M059J (cell line): ENCODE measurements at places on chromosomes 3 and 15.
A peak's percentile ranks its signal among the peaks of the same experiment; 100 is the strongest.

DNA sequence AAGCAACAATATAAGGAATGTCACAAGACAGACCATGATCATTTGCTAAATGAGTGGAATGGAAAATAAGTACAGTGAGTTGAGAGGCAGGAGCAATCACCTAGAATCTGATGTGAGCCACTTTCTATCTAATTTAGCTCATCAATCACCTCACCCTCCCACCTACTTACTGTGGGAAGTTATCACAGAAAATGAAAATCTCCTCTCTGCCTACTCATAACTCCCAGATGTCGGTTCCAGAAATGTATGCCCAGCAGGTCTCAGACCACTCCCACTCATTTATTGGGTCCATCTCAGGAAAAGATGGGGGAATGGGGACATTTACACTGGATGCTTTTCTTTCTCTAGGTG, 270.9 kb downstream of the FHIT start:
- no peak for DNase-seq

- DNase-seq, result peak; percentile 95
Observed at GRCh38 chr3:99394831-99395778, 243.3 kb upstream of the COL8A1 start.

GRCh38 chr3:12461097-12461649, 23.1 kb upstream of the TSEN2 start:
- peak; percentile 72 for DNase-seq

- no peak for DNase-seq
Observed at GRCh38 chr15:47803767-47804166, 86.5 kb downstream of the SEMA6D start.

DNA sequence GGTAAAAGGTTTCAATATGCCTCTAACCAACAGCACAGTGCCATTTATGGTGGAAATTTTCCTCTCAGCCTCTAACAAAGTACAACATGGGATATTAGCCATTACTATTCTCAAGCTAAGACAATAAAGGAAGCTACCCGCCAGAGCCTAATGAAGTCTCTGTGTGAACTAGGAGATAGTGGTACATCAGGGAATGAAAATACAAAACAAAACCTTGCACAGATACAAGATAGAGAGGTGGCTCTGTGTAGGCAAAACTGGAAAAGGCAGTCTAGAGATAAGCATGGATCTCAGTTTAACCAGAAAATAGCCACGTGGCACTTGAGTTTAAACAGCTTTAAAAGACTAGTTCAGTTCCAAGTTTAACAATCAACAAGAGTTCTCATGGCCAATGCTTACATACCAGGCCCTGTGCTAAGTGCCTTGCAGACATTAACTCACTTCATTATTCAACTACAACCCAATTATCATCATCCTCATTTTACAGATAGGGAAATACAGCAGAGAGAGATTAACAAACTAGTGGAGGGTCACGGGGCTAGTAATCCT, 279.3 kb downstream of the IGSF11 start:
- no peak for DNase-seq

DNA sequence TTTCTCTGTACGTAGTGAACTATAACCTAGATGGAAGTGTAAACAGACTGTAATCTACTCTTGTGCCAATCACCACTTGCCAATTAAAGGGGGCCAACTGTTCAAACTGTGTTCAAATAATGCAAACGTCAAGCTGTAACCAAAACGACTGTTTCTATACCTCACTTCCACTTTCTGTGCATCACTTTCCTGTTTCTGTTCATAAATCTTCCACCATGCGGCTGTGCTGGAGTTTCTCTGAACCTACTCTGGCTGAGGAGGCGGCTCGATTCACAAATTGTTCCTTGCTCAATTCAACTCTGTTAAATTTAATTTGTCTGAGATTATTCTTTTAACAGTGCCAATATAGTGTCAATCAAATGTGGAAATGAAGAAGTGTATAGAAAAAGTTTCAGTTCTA, 206.7 kb upstream of the TBC1D5 start:
- no peak for DNase-seq

DNA sequence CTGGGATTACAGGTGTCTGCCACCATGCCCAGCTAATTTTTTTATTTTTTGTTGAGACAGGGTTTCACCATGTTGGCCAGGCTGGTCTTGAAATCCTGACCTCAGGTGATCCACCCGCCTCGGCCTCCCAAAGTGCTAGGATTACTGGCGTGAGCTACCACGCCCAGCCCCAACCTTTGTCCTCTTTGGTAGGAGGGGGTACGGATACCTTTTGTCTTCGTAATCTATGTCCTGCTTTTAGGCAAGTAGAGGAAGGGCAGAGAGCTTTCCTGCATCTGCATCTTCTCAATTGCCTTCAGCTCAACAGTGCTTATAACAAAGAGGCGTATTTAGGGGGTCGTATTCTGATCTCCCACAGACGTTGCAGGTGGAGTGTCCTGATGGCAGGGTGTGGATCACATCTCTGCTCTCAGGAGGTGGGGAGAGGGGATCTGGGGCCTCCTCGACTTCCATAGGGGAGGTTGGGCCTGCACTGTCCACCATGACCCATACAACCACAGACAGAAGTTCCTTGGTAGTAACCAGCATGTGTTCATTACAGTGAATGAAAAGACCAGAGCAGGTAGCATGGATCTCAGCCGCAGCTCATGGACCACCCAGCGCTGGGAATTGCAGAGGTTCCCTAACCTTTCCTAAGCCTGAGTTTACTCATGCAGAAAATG, 21.4 kb upstream of the KCTD6 start:
- DNase-seq, result no peak

GRCh38 chr3:160458151-160458550, 8.6 kb upstream of the TRIM59 start:
- no peak for DNase-seq

- no peak for DNase-seq
Observed at GRCh38 chr15:77525400-77525811, 104.7 kb downstream of the HMG20A start.

DNA sequence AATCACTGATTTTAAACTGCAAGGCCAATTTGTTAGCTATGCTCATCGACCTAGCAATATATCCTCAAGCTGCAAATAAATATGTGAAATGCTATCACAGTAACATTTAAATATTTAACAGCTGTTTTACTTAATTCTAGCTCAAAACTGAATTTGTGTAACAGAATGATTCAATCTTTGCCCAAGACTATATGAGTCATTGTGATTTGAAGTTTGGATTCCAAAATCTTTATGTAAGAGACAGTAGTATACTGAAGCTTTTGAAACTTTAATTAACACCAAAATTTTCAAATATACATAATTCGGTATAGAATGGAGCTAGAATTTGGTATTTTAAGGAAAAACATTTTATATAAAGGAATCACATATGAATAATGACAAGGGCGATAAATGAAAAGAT, 603.0 kb upstream of the ROBO2 start:
- no peak for DNase-seq

DNA sequence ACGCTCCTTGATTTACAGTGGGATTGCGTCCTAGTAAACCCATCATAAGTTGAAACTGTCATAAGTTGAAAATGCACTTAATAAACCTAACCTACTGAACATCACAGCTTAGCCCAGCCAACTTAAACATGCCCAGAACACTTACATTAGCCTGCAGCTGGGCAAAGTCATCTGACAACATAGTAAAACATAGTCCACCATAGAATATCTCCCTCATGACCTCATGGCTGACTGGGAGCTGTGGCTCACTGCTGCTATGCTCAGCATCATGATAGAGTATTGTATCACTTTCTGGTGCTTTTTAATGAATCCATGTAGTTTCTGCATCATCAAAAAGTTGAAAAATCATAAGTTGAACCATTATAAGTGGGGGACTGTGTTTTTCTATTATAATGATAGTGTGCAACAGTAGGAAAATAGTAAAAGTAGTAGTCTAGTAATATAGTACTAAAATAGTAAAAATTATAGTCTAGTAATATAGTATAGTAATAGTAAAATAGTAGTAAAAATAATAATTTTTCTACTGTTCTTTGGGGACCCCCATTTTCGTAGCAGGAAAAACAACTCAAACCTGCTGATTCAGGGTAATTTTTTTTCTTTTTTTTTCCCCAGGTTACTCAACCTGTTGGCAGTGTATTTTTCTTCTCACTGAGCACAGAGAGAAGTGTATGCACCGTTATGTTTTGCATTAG, 233.5 kb downstream of the MYRIP start:
- DNase-seq, result no peak

GRCh38 chr3:188595890-188596376, 442.0 kb downstream of the LPP start:
- DNase-seq, result peak; percentile 87

GRCh38 chr3:97711654-97712053, 52.9 kb upstream of the ARL6 start:
- DNase-seq, result no peak

- DNase-seq, result no peak
Observed at GRCh38 chr3:186374376-186374775, 12.3 kb upstream of the DGKG start.

GRCh38 chr3:73144276-73144675, 82.8 kb downstream of the EBLN2 start:
- no peak for DNase-seq

DNA sequence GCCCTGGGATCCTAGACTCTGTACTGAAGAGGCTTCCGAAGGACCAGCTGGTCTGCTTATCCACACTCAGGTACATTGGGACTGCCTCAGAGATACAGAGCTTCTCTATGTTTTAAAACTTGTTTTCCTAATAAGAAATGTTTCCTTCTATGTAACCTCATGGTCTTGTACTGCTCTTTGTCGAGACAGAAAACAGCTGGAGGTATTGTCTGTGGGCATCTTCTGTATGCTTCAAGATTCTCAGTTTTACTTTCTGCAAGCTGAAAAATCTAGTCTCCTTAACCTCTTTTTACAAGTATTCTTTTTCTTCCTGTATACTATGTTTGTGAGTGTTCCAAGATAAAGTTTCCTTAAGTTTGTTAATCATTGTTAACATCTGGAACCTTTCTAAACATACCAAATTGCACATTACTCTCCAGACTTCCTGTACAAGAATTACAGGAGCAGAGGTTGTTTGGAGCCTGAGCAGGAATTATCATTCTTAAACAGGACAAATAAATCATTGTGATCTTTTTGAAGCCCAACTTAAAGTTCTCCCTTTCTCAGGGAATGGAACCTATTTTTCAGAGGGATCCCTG, 358.3 kb upstream of the CFAP20DC start:
- DNase-seq, result no peak

DNA sequence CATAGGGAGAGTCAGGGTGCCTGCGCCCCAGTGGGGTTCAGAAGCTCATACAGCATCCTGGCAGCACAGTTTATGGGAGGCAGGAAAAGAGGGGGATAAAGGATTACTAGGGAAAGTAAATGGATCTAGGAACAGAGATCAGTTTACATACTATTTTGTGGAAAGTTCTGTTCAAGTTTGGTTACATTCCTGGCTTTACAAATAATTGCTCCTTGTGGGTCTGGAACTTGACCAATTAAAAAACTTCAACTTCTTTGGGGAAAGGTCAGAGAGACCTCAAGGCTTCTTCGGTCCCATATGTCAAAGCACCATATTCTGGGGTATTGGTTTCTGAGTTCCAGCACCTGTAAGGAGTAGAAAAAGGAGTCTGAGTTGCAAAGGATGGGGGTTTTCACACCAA, 64.1 kb downstream of the ZDHHC19 start:
- DNase-seq, result no peak

DNA sequence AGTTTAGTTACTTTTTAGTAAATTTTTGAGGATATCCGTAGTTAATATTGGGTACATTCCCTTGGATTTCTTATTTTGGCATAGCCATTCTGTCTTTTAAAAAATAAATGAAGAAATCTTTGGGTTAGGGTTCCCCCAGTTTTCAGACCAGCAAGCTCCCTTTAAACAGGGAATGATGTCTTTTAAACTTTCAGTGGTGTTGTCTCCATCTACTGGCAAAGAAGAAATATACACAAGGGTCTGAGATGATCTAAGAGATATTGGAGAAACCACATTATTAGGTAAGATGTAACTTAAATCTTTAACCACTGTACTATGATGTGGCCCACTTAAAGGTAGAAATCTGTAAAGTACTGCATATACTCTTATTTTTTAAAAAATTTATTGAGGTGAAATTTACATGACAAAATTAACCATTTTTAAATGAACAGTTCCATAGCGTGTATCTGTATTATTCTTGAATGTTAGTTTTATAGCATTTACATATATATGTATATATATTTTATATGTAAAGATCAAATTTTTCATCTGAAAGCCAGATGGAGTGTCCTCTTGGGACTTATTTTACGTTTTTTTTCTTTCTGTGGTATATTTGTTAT, 35.1 kb upstream of the EIF3J start:
- peak; percentile 56 for DNase-seq
